ENCODE measurements at places on chromosomes 16 and 17. TPM values are rescaled to one million over a fixed set of nuclear protein-coding genes. Genes with fewer than 3 reads are reported as not detected.

Gene EME1
- total RNA-seq, result not detected

Gene PDILT
- not detected for total RNA-seq

Gene SYCE1L
- total RNA-seq, result 0.69 TPM

Gene CDH5
- 237 TPM for total RNA-seq

Gene MAP2K6
- total RNA-seq, result 24.3 TPM

Gene MMP2
- 217 TPM for total RNA-seq

Gene EEF2KMT
- total RNA-seq, result 12.2 TPM

Gene TMEM235
- not detected for total RNA-seq

Gene SOX9
- total RNA-seq, result 0.50 TPM

Gene ITGA2B
- 1.2 TPM for total RNA-seq

Gene CLEC18A
- 0.94 TPM for total RNA-seq

Gene CDH13
- 35.9 TPM for total RNA-seq

Gene SLC22A31
- not detected for total RNA-seq

Gene HOXB6
- 10.1 TPM for total RNA-seq

Gene ABAT
- 5.5 TPM for total RNA-seq

Gene SCARF1
- 13.1 TPM for total RNA-seq

Gene TLCD3B
- not detected for total RNA-seq

Gene PRR35
- 0.19 TPM for total RNA-seq

Gene RASL10B
- total RNA-seq, result 63.8 TPM

Gene HSPB9
- total RNA-seq, result not detected

Gene C16orf46
- total RNA-seq, result not detected

Gene ALKBH5
- total RNA-seq, result 80.2 TPM

Gene RAI1
- total RNA-seq, result 30.6 TPM

Gene EME2
- 6.5 TPM for total RNA-seq

Gene BIRC5
- 0.84 TPM for total RNA-seq

Gene SLC35G6
- total RNA-seq, result not detected

Gene CD300E
- 2.6 TPM for total RNA-seq

Gene NPTX1
- total RNA-seq, result 0.96 TPM
